ENCODE measurements at places on chromosomes 3 and 15. TPM values are rescaled to one million over a fixed set of nuclear protein-coding genes. Genes with fewer than 3 reads are reported as not detected.
A peak's percentile ranks its signal among the peaks of the same experiment; 100 is the strongest.

PARP15 gene
- 0.07 TPM for total RNA-seq

DNA sequence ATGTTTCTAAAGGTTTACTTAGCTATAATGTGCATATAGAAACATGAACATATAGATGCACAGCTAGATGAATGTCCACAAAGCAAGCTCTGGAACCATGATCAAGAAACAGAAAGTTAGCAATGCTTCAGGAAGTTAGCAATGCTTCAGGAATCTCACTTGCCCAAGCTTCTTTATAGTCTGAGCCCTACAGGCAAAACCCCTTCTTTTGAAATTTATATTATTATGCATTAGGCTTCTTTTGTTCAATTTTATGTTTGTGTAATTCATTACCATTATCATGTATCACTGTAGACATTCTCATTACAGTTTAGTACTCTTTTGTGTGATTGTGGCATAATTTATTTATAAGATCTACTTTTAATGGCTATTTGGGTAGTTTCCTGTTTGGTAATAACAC, 286.4 kb upstream of the BCHE start:
- no peak for DNase-seq

DNA sequence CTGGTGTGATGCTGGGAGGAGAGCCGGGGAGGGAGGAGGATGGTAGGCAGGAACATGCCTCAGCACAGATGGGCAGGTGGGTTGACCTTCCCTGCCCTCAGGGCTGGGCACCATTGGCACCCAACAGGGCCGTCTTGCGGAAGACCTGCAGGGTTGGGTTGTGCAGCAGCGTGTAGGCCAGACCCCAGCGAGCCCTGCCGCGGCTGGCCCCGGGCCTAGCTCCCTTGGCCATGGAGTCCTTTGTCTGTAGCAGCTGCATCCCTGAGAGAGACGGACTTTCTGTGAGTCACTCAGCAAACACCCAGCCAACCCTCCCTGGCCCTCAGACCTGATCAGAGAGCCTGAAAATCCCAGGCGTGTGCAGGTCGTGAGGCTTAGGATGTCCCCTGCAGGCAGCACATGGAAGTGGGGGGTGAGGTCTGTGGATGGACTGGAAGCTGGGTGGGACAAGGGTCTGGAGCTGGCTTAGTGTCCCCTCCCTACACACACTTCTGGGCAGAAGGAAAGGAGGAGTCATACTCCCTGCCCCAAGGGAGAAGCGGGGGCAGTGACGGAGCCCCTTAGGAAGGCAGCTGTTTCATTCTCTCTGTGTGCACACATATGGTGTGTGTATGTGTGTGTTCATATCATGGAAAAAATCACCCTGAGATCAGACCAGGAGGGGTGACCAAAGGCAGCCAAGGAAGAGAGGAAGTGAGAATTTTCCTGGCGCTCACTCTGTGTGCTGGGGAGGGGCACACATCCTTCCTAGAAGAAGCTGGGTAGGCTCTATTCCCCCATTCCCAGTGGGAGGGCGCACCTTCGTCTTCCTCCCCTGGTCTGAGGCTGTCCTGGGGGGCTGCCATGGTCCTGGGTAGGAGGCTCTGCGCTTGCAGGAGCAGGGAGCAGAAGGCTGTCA, 6.7 kb downstream of the ISLR start:
- no peak for DNase-seq

- DNase-seq = no peak
Measured at GRCh38 chr3:54257125-54257720, 134.9 kb downstream of the CACNA2D3 start.

DUOXA1 gene
- not detected for total RNA-seq

GNAT1 gene
- total RNA-seq = under 0.01 TPM

CADPS gene
- total RNA-seq = not detected

- no peak for DNase-seq
Measured at GRCh38 chr3:159840703-159841299, 147.8 kb upstream of the IL12A start.

DNA sequence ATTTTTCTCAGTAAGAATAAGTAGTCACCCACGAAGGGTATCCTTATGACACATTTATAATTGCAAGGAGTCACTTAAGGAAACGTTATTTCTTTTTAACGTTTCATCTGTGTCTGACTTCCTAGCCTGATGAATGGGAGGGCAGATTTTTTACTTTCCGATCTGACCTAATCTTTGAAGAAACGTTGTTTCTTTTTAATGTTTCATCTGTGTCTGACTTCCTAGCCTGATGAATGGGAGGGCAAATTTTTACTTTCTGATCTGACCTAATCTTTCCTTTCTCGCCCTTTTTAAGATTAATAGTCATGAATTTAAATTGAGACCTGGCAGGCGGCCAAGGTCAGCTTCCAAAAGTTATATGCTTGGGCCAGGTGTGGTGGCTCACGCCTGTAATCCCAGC, 3.0 kb upstream of the KLHL6 start:
- peak; percentile 50 for DNase-seq

GRCh38 chr15:27485265-27485664, 514.3 kb downstream of the GABRG3 start:
- no peak for DNase-seq

TERC gene
- total RNA-seq = 108 TPM

- no peak for DNase-seq
Measured at GRCh38 chr3:139935866-139936817, 1.2 kb downstream of the CLSTN2 start.

- no peak for DNase-seq
Measured at GRCh38 chr3:51681453-51681852, 10.4 kb downstream of the TEX264 start.

- no peak for DNase-seq
Measured at GRCh38 chr15:74327756-74328155, 39.7 kb downstream of the CYP11A1 start.

DNA sequence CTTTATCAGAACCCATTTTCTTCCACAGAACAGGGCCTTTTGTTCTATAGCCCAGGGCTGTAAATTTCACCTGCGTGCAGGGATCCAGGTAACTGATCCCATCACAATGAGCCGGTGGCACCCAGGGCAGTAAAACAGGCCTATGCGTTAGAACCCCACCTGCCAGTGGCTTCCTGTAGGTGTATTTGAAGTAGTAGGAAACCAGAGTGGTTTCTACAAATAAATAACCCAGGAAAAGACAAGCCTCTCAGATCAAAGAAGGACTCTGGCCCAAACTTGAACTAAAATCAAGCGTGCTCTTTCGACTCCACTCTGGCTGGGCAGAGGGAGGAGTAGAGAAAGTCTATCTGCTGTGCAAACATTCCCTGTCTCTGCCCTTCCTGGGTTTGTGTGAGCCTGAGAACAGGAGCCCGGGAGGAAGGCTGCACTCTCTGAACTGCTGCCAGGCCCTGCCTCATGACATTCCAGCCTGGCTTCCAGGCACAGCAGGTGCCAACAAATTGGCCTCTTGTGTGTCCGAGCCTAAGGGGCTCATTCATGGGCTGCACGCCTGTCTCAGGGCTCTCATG, 77.7 kb downstream of the CEMIP start:
- DNase-seq = no peak
